ENCODE measurements at places on chromosomes 3 and 15.

- DNase-seq = no peak
Measured at GRCh38 chr15:72852273-72852672, 68.7 kb upstream of the ADPGK start.

DNA sequence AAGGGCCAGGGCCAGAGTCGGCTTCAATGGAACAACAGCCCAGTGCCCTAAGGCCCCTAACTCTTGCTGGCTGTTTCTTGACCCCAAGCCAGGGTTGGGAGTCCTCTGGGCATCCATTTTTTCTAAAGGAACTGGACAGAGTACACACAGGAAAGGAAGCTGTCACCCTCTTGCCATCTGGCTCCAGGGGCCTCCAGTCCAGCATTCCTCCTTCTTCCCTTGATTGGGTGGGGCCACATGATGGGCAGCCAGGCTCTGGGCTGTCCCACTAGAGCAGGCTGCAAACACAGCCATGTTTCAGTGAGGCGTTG is 1.6 kb upstream of the GRAMD2A start:
- DNase-seq = no peak

- DNase-seq = no peak
Measured at GRCh38 chr3:132966374-132966773, 71.8 kb upstream of the TMEM108 start.

DNA sequence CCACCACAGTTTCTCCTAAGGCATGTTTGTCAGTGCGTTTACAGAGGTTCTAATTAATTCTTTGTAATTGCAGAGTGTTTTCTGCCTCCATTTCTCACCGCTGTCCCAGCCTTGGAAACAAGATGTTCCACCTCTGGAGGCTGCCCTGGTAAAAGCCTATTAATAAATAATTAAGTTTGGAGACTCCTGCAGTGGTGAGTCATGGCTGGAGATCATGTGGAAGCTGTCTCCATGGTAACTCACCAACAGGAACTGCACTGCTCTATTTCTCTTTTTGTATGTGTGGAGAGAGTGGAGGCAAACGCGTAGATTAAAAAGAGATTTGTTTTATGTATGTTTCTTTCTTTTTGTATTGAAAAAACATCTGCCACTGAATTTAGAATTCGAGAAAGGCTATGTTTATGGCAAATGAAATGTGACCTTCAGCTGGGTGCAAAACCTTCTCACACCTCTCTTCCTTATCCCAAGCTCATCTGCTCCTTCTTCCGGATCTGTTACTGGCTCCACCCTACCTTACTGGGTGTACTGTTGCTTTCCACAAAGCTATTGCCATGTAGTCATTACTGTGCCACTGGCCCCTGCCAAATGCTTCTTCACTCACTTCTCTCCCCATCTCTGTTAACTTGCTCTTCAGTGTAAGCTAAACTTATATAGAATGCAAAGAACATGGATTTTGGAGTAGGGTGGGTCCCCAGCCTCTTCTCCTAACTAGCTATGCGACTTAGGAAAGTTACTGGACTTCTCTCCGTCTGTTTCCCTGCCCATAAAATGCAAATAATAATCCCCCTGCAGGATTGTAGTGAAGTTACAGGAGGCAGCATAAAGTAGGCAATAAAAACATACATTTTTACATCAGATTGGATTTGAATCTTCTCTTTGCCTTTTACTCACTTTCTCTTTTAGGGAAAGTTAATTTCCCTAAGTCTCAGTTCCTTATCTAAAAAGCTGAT is 778.5 kb downstream of the NTRK3 start:
- DNase-seq = no peak

DNA sequence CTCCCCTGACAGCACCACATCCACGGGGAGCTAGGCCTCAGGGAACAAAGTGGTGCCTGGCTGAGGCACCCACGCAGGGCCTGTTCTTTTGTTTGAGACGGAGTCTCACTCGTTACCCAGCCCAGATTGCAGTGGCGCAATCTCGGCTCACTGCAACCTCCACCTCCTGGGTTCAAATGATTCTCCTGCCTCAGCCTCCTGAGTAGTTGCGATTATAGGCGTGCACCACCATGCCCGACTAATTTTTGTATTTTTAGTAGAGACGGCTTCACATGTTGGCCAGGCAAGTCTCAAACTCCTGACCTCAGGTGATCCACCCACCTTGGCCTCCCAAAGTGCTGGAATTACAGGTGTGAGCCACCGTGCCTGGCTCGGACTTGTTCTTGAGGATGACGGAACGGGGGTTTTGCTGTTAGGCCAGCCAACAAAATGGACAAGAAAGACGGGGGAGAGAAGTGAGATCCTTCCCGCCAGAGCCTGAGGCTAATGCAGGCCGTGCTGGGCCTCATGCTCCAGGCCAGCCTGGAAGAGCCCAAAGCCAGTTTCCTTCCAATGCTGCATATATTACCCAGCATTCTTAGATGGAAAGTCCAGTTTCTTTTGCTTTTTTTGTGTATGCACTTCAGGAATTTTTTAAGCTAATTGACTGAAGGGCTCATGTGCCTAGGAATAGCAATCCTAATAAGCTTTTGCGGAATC is 28.1 kb upstream of the FURIN start:
- no peak for DNase-seq

DNA sequence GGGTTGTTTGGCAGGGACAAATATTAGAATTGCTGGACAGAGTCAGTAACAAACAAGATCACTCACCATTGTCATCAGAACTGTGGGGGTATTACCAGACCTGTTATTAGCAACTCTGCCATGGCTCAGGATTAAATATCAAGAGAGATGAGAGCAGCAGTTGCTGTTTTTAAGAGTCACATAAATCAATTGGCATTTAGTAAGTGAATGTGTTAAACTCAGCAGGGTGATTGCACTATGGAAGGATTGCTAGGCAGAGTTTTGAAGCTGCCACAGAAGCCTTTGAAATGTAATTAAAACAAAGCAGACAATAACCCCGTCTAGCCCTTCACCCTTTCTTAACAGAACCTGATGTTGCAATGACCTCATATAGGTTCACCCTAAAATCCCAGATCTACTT is 238.8 kb downstream of the GAP43 start:
- DNase-seq = no peak

DNA sequence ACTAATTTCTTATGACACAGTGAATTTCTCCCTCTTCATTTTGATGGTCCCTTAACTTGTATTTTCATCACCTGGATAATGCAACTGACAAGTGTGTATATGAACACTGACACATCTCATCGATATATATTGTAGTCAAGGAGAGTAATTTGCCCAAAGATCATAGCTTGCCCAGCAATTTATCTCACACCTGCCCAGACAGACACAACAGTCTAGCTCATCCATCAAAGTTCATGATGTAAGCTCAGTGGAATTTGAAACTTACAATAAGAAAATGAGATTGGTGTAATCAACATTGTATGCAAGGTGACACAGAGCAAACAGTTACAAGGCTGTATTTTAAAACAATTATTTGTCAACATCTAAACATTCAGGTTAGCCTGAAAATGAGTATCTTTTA is 805.8 kb downstream of the NAALADL2 start:
- no peak for DNase-seq

GRCh38 chr3:11010426-11011165 is 18.0 kb downstream of the SLC6A1 start:
- DNase-seq = no peak

GRCh38 chr3:187227658-187228258 is 30.5 kb downstream of the RTP1 start:
- no peak for DNase-seq

GRCh38 chr3:184914628-184915027 is 102.7 kb downstream of the VPS8 start:
- DNase-seq = no peak

- DNase-seq = no peak
Measured at GRCh38 chr3:39541917-39542329, 74.4 kb downstream of the MOBP start.
